ENCODE measurements at places on chromosomes 1 and 21.
A peak's percentile ranks its signal among the peaks of the same experiment; 100 is the strongest.

DNA sequence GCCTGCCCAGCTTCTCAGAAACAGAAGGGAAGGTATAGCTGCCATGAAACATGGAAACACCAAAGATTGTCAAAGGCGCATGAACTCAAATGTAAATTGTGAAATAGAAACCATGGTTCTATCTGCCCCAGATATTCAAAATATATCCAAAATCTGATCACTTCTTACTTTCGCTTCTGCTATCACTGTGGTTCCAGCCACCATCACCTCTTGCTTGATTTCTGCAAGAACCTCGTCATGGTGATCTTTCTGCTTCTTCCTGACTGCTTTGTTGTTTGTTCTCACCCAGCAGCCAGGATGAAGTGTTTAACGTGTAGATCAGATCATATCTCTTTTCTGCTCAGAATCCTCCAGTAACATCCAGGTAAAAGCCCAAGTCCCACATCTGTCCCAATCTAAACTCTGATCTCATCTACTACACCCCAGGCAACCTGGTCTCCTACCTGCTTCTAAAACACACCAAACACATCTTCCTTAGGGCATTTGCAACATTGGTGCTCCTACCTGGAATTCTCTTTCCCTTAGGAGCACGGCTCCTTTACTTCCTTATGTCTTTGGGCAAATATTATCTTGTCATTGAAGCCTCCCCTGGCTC is 10.5 kb upstream of the LMO4 start:
- no peak overlapping the region for H3K27ac ChIP-seq
- no peak overlapping the region for H3K4me3 ChIP-seq
- DNase-seq = no peak

- H3K4me3 ChIP-seq = no peak overlapping the region
- H3K4me1 ChIP-seq = peaks cover 16% of the 10 kb centered on the region
- no peak overlapping the region for H3K27ac ChIP-seq
- H3K36me3 ChIP-seq = no peaks in the 10 kb centered on the region
- peaks cover 25% of the 10 kb centered on the region for H3K27me3 ChIP-seq
These were observed 201.1 kb downstream of the PRDM2 start for GRCh38 chr1:13901039-13901438.

DNA sequence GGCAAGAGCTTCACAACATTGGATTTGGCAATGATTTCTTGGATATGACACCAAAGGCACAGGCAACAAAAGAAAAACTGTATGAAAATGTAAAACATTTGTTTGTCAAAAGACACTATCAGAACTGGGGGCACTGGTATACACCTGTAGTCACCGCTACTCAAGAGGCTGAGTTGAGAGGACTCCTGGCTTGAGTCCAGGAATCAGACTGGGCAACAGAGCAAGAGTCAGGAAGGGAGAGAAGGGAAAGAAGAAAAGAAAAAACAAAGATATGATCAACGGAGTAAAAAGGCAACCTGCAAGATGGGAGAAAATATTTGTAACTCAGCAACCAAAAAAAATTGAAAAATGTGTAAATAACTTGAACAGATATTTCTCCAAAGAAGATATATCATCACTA is 6.0 kb upstream of the TUT4 start:
- no peaks in the 10 kb centered on the region for H3K36me3 ChIP-seq
- H3K4me3 ChIP-seq = no peak overlapping the region
- no peak overlapping the region for H3K27ac ChIP-seq
- no peaks in the 10 kb centered on the region for H3K4me1 ChIP-seq
- DNase-seq = no peak
- no peaks in the 10 kb centered on the region for H3K27me3 ChIP-seq

GRCh38 chr1:212601524-212601923 is 7.0 kb upstream of the ATF3 start:
- no peak overlapping the region for H3K4me3 ChIP-seq
- H3K27me3 ChIP-seq = peaks cover 26% of the 10 kb centered on the region
- DNase-seq = peak; percentile 74
- H3K36me3 ChIP-seq = no peaks in the 10 kb centered on the region
- H3K4me1 ChIP-seq = peaks cover 49% of the 10 kb centered on the region
- H3K27ac ChIP-seq = peak overlapping the region; percentile 75

DNA sequence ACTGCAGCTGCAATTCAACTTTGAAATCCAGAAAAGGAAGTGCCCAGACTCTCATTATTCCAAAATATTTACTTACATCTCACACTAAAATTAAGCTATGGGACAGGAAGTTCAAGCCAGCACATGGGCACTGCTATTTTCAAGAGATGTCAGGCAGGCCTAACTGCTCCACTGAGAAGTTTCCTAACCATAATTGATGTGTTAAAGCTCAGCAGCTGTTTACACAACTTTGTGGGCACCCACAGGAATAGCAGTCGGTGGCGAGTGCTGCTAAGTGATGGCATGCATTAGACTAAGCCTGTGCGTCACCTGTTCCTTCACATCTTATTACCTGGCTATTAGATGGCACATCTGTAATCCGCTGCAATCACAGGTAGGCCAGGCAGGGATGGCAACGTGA is 303.3 kb upstream of the DAB1 start:
- no peaks in the 10 kb centered on the region for H3K36me3 ChIP-seq
- DNase-seq = no peak
- no peaks in the 10 kb centered on the region for H3K4me1 ChIP-seq
- H3K27me3 ChIP-seq = no peaks in the 10 kb centered on the region
- H3K4me3 ChIP-seq = no peak overlapping the region

DNA sequence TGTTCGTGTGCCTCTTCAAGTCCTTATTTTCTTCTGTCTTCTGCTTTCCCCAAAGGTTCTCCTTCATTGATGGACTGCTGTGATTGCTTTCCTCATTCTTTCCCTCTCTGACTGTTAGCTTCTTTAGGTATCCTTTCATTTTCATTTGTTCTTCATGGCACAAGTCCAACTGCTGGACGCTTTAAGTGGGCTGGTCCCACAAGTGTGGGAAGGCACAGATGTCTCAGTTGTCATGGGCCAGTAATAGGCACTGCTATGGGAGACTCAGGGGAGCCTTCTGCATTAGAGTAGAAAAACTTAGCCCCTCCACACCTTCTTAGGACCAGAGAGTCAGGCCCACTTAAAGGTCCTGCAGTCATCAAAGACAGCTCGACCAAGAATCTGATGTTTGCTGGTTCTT is 122.3 kb upstream of the C1orf105 start:
- DNase-seq = no peak
- no peak overlapping the region for H3K27ac ChIP-seq
- no peaks in the 10 kb centered on the region for H3K27me3 ChIP-seq
- H3K4me3 ChIP-seq = no peak overlapping the region
- no peaks in the 10 kb centered on the region for H3K36me3 ChIP-seq

DNA sequence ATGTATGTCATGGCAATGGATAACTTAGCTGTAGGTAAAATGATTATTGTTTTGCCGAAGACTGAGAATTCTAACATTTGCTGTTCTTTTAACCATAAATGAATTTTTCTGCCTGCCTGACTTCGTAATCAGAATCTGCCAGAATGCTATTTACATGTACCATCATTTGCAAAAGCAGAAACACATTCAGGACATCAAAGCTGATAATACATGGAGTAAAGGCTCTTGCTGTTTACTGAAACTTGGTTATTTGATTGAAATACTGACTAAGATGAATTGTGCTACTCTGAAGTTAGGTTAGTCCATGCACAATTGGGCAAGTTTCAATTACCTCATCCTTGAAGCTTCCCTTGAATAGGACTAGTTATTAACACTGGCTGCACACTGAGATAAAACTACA is 293.8 kb downstream of the PLA2G4A start:
- H3K27me3 ChIP-seq = no peaks in the 10 kb centered on the region
- no peaks in the 10 kb centered on the region for H3K4me1 ChIP-seq
- no peaks in the 10 kb centered on the region for H3K36me3 ChIP-seq
- H3K4me3 ChIP-seq = no peak overlapping the region
- DNase-seq = no peak

DNA sequence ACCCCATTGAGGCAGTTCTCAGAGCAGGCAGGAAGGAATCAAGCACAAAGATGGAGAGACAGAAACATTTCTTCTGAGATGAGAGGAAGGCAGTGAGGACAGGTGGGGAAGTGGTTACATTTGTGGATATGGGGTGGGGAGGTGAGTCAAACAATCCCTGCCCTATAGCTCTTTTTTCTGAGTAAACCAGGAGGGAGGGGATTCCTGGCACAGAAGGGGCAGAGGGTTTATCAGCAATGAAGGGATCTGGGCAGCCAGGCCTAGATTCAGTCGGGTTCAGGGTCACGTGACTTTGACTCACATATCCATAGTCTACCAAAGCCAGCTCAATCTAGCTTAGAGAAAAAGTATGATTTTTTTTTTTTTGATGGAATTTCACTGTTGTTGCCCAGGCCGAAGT is 15.7 kb upstream of the PHC2 start:
- H3K4me3 ChIP-seq = no peak overlapping the region
- H3K36me3 ChIP-seq = no peaks in the 10 kb centered on the region
- peaks cover 34% of the 10 kb centered on the region for H3K4me1 ChIP-seq

DNA sequence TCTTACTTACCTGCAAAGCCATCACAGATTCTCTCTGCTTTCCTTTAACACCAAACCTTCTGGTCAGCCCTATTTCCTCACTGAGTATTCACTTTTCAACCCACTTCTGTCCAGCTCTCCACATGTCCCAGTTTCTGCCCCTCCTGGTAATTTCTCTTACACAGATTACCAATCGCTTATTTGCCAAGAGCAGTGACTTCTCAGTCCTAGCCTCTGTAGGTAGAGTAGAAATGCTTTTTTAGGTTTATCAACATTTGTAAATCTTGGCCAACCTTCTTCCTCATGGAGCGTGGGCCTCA is 33.6 kb upstream of the LRRC8C start:
- H3K27me3 ChIP-seq = no peaks in the 10 kb centered on the region
- DNase-seq = no peak
- H3K4me3 ChIP-seq = no peak overlapping the region
- no peaks in the 10 kb centered on the region for H3K36me3 ChIP-seq

- no peaks in the 10 kb centered on the region for H3K36me3 ChIP-seq
- DNase-seq = no peak
- H3K4me3 ChIP-seq = no peak overlapping the region
- H3K4me1 ChIP-seq = peaks cover 71% of the 10 kb centered on the region
- H3K27me3 ChIP-seq = no peaks in the 10 kb centered on the region
These were observed 150.1 kb upstream of the RUNX1 start for GRCh38 chr21:35198982-35199732.

- no peak overlapping the region for H3K4me3 ChIP-seq
- H3K27me3 ChIP-seq = no peaks in the 10 kb centered on the region
- H3K4me1 ChIP-seq = peaks cover 53% of the 10 kb centered on the region
- H3K36me3 ChIP-seq = no peaks in the 10 kb centered on the region
These were observed 86.1 kb upstream of the ZNF326 start for GRCh38 chr1:89908672-89909436.

DNA sequence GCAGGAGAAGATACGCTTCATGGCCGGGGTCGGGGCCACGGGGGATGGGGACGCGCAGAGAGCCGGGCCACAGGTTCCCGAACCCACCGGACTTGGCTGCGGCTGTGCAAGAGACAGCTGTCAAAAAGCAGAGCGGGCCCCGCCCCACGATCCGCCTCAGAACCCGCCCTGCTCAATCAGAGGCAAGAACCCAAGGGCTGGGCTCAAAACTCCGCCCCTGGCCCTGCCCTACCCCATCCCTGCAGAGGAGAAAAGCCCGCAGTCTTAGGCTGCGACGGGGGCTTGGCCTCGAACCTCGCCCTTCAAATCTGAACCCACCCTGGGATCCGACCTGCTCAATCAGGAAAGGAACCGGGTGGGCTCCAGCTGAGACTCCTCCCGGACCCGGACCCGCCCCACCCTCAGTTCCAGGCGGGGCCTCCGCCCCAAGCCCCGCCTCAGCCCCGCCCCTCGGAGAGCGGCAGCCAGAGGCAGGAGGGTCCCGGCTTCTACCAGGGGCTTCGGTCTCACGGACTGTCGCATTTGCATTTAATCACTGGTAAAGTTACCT is at the start of gene ANKRD35:
TSS of gene ANKRD35 (minus strand) at position 129 of the 550 bp plus-strand sequence. CDS start at position 21, 108 bp downstream.
- peak within 1 kb of the TSS; percentile 75 for H3K4me3 ChIP-seq
- peak; percentile 84 for DNase-seq
- H3K36me3 ChIP-seq = no peaks in the 10 kb centered on the region
- no peak within 1 kb of the TSS for H3K27ac ChIP-seq
- no peaks in the 10 kb centered on the region for H3K27me3 ChIP-seq

- H3K4me3 ChIP-seq = no peak overlapping the region
- DNase-seq = no peak
These were observed 12.6 kb upstream of the TNFRSF14 start for GRCh38 chr1:2543543-2544092.

- H3K27ac ChIP-seq = no peak overlapping the region
- no peaks in the 10 kb centered on the region for H3K4me1 ChIP-seq
- DNase-seq = no peak
- H3K4me3 ChIP-seq = no peak overlapping the region
- H3K27me3 ChIP-seq = no peaks in the 10 kb centered on the region
- H3K36me3 ChIP-seq = peaks cover 16% of the 10 kb centered on the region
These were observed 35.8 kb downstream of the ATF6 start for GRCh38 chr1:161801955-161802354.

GRCh38 chr1:198657550-198658064 is 18.8 kb downstream of the PTPRC start:
- H3K4me3 ChIP-seq = peak overlapping the region; percentile 20
- H3K4me1 ChIP-seq = peaks cover 35% of the 10 kb centered on the region
- H3K27ac ChIP-seq = peak overlapping the region; percentile 99
- H3K27me3 ChIP-seq = no peaks in the 10 kb centered on the region
- no peaks in the 10 kb centered on the region for H3K36me3 ChIP-seq

- no peak overlapping the region for H3K27ac ChIP-seq
- H3K4me3 ChIP-seq = no peak overlapping the region
- no peaks in the 10 kb centered on the region for H3K4me1 ChIP-seq
- H3K36me3 ChIP-seq = no peaks in the 10 kb centered on the region
These were observed 80.9 kb upstream of the SYT6 start for GRCh38 chr1:114234408-114235124.

DNA sequence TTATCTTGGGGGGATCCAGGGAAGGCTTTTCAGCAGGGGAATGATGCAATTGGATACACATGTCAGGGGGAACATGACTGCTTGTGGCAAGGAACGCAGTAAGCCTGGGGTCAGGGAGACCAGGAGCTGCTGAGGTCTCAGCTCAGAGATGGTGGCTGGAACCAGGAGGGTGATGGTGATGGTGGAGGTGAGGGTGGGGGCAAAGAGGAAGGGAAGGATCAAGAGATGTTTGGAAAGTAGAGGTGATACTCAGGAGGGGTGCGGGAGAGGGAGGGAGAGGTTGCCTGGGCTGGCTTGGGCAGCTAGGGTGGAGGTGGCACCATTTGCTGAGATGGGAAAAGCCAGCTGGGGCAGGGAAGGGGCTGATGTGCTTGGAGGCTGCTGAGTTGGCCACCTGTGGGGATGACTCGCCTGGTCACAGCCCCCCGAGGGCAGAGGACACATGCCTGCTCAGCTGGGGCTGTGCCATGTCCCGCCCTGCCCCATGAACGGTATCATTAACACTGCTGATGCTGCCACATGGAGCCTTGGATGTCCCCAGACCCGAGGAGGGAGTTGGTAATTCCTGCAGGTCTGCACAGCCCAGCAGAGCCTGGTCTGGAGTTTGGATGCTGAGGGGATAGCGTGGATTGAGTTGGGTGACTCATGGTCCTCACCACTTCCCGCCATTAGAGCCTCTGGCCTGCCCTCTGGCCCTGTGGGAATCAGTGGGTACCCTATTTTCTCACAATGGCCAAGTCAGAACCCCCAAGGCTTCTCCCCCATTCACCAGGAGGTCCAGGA is 6.3 kb upstream of the PADI1 start:
- no peak overlapping the region for H3K27ac ChIP-seq
- DNase-seq = no peak
- peaks cover 31% of the 10 kb centered on the region for H3K4me1 ChIP-seq
- H3K27me3 ChIP-seq = no peaks in the 10 kb centered on the region
- H3K4me3 ChIP-seq = no peak overlapping the region

GRCh38 chr1:11664336-11665065 is 501 bp downstream of the FBXO6 start:
- no peaks in the 10 kb centered on the region for H3K27me3 ChIP-seq
- peak overlapping the region; percentile 83 for H3K4me3 ChIP-seq
- no peak overlapping the region for H3K27ac ChIP-seq
- peak; percentile 37 for DNase-seq
- H3K36me3 ChIP-seq = no peaks in the 10 kb centered on the region

Measured in PC-3 (cell line).